ENCODE measurements at places on chromosomes 3 and 15.

- no peak for DNase-seq
Measured at GRCh38 chr3:69201658-69202057, 79.3 kb upstream of the LMOD3 start.

DNA sequence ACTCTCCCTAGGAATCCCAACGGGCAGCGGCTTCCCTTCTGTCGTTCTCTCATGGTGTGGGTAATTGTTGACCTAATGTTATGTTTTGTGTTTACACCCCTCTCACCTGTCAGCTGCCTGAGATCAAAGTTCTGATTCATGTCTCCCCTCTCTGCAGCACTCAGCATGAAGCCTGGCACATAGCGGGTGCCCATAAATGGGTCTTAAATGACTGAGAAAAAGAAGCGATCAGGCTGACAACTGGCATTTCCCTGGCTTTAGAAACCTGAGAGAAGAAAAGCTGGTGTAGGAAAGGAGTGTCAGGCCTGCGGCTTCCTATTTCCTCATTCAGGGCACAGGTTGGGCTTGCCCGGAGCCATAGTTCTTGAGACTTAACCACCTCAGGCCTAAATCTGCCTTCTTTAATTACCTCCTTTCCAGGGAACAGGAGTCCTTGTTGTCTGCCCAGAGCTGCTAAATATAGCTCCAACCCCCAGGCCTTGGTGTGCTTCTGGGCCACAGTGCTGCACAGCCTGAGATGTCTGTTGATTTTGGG lies 31.8 kb downstream of the LPP start:
- no peak for DNase-seq

DNA sequence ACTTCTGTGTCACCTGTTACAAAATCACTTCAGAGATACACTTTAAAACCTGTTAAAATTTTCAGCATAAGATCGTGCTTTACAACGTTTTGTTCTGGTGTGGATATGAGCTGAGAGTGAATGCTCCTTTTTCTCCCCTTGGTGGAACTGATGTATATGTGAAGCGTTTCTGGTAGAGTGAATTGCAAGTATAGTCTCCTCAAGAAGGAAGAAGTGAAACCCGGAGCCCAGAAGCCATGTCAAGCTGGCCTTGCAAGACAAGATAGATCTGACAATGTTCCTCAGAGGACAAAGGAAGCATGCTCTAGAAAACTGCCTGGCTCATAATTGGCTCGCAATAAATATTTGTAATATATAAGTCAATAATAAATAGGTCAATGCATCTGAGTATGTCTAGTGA lies 23.6 kb downstream of the SERPINI2 start:
- no peak for DNase-seq

- DNase-seq, result peak; percentile 54
Measured at GRCh38 chr15:89740137-89740536, 10.9 kb downstream of the MESP1 start.

- DNase-seq, result no peak
Measured at GRCh38 chr3:6204891-6205290, 656.0 kb upstream of the GRM7 start.

GRCh38 chr15:73022161-73022560 lies 30.1 kb upstream of the NEO1 start:
- DNase-seq, result no peak

- DNase-seq, result no peak
Measured at GRCh38 chr3:126270145-126270811, 86.9 kb downstream of the KLF15 start.

DNA sequence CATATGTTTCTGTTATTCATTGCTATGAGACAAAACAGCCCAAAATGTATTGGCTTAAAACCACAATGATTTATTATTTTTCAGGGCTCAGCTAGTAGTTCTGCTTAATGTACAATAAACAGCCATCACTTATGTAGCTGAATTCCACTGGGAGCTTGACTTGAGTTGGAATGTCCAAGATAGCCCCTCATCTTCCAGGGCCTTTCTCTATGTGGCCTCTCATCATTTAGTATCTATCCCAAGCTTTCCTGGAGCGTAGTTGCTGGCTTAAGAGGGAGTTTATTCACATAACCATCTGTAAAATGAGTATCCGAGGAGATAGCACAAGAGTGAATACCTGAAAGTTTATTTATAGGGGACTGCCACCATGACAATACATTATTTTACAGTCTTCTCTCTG lies 176.8 kb downstream of the EPHA6 start:
- DNase-seq, result no peak

DNA sequence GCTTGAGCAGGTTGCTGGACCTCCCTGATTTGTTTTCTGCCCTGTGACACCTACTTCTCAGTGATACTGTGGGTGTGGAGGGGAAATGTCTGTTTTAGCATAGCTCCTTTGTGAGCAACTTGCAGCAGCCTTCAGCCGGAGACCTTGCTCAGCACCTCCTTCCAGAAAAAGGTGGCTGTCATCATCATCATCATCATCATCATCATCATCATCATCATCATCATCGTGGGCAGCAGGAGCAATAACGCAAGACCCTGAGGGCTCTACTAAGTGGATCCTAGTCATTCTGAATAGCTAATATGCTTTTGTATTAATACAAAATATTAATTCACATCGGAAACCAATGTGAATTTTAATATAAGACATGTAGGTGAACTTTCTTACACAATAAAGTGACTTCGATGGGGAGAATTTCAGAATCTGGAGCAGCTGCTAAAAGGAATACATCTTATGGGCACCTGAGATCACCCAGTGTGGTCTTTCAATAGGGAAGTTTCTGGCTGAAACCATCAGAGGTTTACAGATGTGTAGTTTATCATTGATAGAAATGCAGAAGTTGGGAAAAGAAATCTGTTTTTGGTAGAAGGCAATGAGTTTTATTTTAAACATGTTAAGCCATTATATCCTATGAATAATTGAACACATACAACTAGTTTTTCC lies 8.6 kb downstream of the GABRR3 start:
- DNase-seq, result no peak

DNA sequence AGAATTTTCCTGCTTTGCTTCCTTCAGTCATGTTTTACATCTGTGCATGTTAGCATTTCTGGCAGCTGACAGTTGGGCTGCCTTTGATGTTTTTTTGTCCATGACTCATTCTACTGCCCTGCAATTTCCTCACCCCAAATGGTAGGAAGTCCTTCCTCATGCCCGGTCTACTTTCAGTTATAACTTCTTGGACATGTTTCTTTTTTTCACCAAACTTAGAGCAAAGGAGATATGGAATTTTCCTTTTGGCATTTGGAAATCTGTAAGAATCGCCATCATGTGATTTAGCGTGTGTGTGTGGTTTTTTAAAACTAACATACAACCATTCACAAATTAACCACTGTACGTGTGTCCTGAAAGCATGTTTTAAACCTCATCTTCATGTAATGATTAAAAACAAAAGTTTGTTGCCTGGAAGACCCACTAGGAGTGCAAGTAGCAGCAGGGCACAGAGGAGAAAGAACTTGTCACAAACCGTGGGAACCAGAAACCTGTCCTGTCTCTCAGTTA lies 430.7 kb upstream of the CFAP20DC start:
- peak; percentile 74 for DNase-seq

- no peak for DNase-seq
Measured at GRCh38 chr3:175378348-175378747, 519.2 kb downstream of the NAALADL2 start.

- DNase-seq, result peak; percentile 29
Measured at GRCh38 chr3:112046599-112046998, 12.1 kb downstream of the TMPRSS7 start.

- no peak for DNase-seq
Measured at GRCh38 chr15:34370129-34370528, 3.1 kb upstream of the LPCAT4 start.

- no peak for DNase-seq
Measured at GRCh38 chr3:138408751-138409570, 25.5 kb upstream of the ESYT3 start.

GRCh38 chr3:77321646-77322045 lies 281.7 kb downstream of the ROBO2 start:
- DNase-seq, result no peak

DNA sequence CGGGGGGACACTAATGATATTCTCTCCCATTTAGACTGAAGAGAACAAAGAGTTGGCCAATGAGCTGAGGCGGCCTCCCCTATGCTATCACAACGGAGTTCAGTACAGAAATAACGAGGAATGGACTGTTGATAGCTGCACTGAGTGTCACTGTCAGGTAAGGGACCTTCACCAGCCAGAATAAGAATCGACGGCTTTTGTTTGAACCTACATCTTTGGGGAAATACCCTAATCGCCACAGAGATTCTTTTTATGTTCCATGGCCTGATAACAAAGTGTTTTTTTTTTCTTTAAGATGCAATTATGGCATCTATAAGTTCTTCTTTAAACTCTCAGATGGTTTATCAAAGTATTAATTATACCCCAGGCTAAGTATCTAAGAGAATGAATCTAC lies 3.4 kb downstream of the THBS1 start:
- DNase-seq, result no peak

DNA sequence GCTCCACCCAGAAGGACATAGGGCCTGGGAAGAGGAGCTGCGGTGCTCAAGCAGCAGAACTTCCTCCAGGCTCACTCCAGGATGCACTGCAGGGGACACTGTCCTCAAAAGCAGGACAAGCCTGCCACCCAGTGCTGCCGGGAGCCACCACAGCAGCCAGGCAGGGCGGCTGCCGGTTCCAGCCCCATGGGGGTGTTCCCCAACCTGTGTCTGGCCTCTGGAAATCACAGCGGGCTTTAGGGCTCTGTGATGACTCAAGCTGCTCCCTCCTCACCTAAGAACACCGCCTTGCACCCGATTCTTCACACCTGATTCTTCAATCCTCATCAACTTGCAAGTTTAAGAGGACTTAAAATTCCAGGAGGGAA lies 71.9 kb upstream of the SLC6A11 start:
- no peak for DNase-seq

- DNase-seq, result no peak
Measured at GRCh38 chr3:138937690-138938055, 9.3 kb downstream of the FOXL2 start.

GRCh38 chr15:88627463-88627862 lies 6.3 kb downstream of the AEN start:
- DNase-seq, result no peak

GRCh38 chr3:85903434-85903833 lies 944.6 kb downstream of the CADM2 start:
- no peak for DNase-seq

DNA sequence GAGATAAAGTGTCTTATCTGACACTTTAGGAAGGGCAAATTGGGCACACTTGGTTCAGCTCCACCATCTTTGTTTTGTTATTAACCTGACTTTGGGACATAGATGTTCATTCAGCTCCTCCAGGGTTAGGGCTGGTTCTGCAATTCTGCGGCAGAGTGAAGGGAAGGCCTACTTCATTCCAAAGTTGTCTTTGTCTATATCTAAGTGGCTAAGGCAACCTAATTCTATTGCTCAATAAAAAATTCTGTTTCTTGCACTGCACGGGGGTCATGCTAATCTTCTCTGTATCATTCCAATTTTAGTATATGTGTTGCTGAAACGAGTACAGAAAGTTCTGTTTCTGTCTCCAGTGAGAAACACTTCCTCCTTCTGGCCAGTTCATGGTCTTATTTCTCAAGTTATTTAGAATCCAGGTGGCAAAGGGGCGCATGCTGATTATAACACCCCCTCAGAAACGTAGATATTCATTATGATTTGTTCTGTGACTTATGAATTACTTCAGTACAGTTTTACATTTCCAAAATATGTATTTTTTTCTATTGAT lies 53.5 kb downstream of the PFN2 start:
- DNase-seq, result no peak

DNA sequence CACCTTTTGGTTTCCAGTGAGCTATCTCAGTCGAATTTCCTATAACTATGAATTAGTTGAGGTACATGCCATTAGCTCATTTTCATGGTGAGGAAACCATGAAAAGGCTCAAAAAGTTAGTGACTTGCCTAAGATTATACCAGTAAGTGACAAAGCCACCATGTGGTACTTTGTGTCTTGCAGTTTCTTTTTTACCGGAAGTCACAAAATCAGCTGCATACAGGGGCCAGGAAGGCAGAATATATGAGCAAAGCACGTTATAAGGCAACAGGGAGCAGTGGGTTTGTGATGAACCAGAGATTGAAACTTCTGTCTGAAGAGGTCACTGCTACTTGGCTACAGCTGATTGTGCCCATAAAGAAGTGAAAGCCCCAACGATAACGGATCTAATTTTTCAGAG lies 50.3 kb downstream of the CMTM8 start:
- no peak for DNase-seq

DNA sequence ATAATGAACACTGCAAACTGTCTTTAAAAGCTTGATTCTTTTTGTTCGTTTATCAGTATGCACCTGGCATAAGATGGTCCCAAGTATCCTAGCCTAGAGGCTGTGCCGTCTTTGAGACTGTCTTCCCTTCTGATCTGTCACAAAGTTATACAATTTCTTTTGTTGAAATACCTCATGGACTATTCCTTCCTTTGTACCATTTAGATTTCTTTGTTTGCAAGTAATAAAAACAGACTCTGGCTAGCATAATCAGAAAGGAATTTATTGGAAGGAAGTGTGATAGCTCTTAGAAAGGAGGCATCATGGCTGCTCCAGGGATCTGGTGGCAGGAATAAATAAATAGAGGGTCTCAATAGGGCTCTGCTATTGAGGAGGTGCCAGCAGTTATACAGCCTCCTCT lies 280.4 kb downstream of the SLC9A9 start:
- DNase-seq, result no peak

- no peak for DNase-seq
Measured at GRCh38 chr15:31161951-31162350, 60.4 kb upstream of the TRPM1 start.

- peak; percentile 81 for DNase-seq
Measured at GRCh38 chr3:71076361-71077002, 507.0 kb downstream of the FOXP1 start.

DNA sequence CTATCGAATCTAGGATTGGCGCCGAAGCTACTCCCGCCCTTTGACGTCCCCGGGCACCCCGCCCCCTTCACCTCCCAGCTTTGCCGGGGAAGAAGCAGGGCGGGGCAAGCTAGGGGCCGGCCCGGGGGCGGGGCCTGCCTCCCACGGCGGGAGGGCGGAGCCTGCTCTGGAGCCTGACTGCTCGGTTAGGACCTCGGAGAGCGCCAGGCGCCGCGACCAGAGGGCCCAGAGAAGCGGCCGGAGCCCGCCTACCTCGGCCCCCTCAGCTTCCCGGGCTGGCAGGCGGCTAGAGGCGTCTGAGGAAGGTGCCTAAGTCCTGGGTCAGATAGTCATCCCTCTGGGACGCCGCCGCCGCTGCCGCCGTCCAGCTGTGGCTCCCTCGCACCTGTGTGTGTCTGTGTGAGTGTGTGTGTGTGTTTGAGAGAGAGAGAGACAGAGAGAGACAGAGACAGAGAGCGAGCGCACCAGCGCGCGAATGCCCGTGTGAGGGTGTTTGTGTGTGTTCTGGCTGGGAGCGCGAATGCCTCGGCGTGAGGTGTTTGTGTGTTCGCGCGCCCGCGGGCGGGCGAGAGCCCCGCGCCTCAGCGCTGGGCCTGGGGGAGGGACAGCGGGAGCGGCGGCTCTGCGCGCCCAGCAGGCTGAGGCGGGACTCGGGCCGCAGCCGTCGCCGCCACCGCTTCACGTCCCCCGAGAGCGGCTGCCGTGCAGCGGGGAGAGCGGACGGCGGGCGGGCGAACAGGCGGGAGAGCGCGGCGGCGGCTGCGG lies at the start of gene STXBP5L:
Gene STXBP5L, plus strand, starts transcription at position 176 of the 765 bp plus-strand sequence. CDS start 1,374 bp downstream, outside the sequence.
- peak; percentile 12 for DNase-seq

- DNase-seq, result no peak
Measured at GRCh38 chr3:186247821-186248814, 113.9 kb downstream of the DGKG start.

GRCh38 chr3:44762690-44763089 lies 1.1 kb downstream of the KIF15 start:
- DNase-seq, result no peak
